Fibroblast of skin of right biceps (primary cell): ENCODE measurements at places on chromosomes 12 and 14.
A peak's percentile ranks its signal among the peaks of the same experiment; 100 is the strongest.

GRCh38 chr14:22332686-22333421, 256.2 kb downstream of the DAD1 start:
- peak; percentile 8 for DNase-seq

GRCh38 chr14:100747021-100747586, 20.4 kb downstream of the DLK1 start:
- DNase-seq = peak; percentile 95

GRCh38 chr12:115870021-115870420, 407.5 kb downstream of the MED13L start:
- no peak for DNase-seq

DNA sequence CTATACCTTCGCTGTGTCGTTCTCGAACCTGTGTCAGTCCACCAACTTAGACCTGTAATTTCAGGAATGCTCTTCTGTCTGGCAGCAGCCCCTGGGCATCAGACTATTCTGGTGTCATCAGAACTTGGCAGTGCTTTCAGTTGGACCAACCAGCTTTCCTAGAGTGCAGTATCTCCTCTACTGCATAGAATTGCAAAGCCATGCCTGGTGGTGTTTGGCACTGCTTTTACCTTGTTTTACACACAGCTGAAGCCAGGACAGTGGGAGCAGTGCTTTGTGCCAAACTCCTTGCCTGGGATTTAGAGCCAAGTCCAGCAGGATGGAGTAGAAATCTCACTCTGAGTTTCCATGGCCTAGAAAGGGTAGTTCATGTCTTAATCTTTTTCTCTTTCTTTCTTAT, 1.5 kb downstream of the FLVCR2 start:
- DNase-seq = no peak

DNA sequence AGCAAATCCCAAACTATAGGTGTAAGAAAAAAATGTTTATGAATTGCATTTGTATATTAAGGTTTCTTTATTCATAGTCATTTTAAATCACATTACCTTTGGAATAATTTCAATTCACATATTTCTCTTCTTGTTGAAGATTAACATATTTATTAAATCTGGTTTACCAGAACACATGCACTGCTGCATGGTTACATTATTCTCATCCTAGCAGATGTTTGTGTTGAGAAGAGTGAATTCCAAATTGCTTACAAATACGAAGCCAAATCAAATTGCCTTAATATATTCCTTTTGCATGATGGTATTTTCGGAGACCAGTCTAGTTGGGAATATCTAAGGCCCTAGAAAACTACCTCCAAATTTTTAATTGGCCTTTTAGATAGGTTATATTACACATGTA, 130.6 kb downstream of the PLEKHA5 start:
- no peak for DNase-seq

DNA sequence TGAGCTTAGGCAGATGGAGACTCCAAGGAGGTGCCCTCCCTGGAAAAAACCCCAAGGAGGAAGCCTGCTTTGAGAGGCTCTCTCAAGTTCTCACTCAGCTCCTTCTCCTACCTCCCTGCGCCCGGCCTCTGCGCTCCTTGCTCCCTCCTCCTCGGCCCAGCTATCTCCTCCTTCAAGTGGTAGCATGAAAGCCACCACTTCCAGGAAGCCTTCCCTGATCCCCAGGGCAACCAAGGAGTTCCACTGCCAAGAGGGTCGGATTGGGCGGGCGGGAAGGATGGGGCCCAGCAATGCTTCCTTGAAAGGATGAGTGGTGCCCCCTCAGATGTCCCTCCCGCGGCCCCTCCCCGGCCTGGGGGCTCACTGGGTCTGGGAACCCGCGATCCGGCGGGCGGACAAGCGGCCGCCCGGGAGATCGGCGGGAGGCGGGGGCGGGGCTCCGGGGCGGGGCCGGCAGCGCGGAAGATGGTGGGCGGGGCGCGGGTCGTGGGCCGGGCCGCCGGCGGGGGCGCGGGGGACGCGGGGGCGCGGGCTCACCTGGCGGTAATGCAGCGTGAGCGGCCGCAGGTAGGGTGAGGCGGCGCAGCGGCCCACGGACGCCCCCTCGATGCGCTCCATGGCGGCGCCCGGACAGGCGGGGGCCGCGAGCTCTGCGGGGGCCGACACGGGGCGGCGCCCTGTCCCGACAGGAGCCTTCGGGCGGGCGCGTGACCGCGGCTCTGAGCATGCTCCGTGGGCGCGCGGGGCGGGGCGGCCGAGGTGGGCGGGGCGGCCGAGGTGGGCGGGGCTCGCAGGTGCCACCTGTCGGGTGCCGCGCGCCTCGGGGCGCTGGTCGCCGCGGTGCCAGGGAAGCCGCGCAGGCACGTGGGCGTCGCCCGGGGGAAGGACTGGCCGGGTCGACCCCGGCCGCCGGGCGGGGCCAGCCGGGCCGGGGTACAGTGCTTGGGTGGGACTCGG, at the start of gene NUDT14:
Gene NUDT14, minus strand, starts transcription at position 721 of the 957 bp plus-strand sequence. Its CDS starts 103 bp downstream, at position 618.
- DNase-seq = peak; percentile 40

DNA sequence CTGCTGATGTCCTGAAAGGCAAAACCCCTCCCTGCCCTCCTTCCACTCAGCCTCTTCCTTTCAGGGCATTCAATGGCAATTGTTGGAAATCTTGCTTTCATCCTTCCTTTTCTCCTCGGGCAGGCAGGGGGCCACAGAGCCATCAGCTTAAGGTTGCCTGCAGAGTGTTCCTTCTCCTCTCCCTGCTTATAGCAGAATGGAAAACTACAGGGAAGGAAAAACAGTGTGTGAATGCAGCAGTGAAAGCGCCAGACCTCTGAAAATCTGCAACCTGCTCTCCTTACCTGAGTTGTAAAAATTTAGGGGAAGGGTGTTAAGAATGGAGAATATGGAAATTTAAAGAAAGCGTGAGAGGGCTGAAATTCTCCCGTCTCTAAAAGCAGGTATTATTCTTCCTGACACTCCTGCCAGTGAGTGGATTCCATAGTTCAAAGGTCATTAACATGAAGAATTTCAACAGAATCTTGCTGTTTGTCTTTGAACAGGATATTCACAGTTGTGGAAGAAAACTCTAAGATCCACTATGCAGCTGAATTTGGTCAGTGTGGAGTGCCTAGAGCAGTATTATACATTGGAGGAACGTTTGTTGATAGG, 348.8 kb downstream of the KCNH5 start:
- no peak for DNase-seq

DNA sequence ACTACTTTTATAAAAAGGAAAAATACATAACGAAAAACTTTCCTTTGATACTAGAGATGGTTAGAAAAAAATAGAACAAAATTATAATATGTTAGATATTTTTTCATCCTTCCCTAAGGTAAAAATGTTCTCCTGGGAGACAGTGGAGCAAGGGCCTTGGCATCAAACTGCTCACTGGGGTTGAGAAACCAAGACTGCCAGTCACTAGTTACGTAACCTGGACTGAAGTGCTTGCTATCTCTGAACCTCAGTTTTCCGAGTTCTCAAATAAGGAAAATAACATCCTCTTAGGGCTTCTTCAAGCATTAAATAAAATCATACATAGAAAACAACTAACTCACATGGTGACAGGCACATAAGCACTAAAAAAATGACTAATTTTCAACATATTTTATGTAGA, 48.2 kb upstream of the FRMD6 start:
- DNase-seq = peak; percentile 45

DNA sequence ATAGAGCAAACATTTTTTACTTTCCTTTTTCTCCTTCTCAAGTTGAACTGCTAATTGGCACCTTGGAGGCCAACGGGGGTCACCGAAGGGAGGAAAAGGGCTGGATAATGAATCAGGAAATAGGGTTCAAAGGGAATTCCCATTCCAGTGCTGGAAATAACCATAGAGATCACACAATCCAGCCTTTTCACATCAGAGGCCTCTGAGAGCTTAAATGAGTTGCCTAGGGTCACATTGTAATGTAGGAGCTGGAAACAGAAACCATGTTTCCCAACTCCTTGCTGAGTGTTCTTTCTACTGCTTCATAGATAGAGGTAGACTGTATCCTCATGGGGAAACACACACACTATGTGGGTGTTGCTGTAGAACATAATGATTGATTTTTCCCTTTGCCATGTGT, 60.6 kb upstream of the DDHD1 start:
- DNase-seq = no peak

GRCh38 chr12:575948-576614, 87.2 kb downstream of the NINJ2 start:
- peak; percentile 70 for DNase-seq

- DNase-seq = no peak
Measured at GRCh38 chr14:32251530-32251929, 48.5 kb upstream of the RNU6-8 start.

DNA sequence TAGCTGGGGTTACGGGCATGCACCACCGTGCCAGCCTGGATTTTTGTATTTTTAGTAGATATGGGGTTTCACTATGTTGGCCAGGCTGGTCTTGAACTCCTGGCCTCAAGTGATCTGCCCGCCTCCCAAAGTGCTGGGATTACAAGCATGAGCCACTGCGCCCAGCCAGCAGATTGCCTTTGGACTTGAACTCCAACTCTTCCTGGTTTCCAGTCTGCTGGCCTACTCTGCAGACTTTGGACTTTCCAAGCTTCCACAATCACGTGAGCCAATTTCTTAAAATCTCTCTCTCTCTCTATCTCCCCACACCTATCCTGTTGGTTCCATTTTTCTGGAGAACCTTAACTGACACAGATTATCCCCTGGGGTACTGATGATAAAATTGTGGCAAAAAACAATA, 55.0 kb downstream of the EMP1 start:
- no peak for DNase-seq

DNA sequence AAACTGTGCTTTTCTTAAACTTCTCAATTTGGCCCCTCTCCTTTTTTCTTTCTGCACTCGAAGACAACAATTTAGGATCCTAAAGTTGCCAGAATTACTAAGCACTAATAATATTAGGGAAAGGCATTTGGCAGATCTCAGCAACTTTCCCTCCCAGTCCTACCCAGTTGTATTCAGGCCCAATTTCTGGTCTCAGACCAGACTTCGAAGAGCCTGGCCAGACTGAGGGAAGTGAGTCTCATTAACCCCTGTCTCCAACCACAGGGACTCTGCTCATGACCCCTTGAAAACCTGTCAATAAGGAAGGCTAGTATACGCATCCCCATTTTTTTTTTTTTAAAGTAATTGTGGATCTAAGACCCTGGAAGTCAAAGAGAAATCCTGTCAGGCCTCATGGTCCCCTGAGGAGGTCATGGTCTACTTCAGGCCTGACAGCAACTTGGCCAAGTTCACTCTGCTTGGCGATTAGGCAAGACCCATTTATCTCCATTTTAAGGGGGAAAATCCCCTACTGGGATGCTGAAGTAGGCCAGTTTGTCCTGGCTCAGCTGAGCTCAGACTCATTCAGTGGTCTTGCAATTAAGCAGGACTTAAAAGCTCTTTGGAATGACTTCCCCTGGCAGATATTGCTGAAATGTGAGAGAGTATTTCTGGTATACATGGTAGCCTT, 521.0 kb downstream of the FUT8 start:
- no peak for DNase-seq

GRCh38 chr12:103672401-103673119, 85.5 kb downstream of the STAB2 start:
- no peak for DNase-seq

GRCh38 chr14:55580470-55581341, 699 bp downstream of the KTN1 start:
- peak; percentile 57 for DNase-seq

DNA sequence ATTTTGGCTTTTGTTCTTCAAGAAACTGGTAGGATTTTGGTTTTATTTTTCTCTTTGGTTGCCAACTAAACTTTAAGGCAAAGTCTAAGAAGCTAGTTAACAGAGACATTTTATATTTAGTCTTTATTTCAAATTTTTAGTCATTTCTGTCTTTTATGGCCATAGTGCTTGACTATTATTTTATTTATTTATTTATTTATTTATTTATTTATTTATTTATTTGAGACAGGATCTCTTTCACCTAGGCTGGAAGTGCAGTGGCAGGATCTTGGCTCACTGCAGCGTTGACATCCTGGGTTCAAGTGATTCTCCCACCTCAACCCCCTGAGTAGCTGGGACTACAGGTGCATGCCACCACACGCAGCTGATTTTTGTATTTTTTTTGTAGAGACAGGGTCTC, 3.1 kb downstream of the MON2 start:
- DNase-seq = no peak

GRCh38 chr14:35287431-35288013, 4.7 kb upstream of the PSMA6 start:
- no peak for DNase-seq

GRCh38 chr12:81329085-81329484, 251.2 kb downstream of the ACSS3 start:
- peak; percentile 16 for DNase-seq

DNA sequence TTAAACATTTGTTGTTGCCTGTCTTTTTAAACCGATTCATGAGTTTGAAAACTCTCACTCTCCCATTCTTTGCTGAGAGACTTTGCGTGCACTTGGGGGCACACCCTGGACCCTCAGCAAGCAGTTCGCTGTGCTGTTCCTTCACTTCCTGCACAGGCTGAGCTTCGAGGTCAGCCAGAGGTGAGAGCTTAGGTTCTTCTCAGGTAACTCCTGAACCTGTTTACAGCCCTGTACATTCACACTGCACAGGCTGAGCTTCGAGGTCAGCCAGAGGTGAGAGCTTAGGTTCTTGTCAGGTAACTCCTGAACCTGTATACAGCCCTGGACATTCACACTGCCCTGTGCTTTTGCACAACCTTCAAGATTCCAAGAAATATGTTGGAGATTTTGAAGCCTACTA, 9.8 kb upstream of the CLECL1 start:
- DNase-seq = no peak

- DNase-seq = peak; percentile 46
Measured at GRCh38 chr12:94553130-94553519, 93.5 kb upstream of the CEP83 start.

GRCh38 chr14:29601616-29602015, 326.0 kb downstream of the PRKD1 start:
- DNase-seq = peak; percentile 0

DNA sequence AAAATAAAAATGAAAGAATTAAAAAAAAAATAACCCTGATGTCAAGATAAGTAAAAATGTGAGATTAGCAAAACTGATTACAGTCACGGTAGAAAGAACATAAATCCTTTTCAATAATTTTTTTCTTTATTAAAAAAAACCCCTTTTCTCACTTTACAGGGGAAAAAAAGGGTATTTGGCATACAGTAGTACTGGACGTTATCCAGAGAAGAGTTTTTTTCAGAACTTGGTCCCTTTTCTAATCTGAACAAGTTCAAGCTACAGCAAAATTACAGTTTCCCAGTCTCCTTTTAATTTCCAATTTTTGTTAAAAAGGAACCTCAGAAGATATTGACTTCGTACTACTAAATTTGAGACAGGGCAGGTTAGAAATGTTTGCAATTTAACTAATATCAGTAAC, 134.7 kb upstream of the DCN start:
- no peak for DNase-seq

DNA sequence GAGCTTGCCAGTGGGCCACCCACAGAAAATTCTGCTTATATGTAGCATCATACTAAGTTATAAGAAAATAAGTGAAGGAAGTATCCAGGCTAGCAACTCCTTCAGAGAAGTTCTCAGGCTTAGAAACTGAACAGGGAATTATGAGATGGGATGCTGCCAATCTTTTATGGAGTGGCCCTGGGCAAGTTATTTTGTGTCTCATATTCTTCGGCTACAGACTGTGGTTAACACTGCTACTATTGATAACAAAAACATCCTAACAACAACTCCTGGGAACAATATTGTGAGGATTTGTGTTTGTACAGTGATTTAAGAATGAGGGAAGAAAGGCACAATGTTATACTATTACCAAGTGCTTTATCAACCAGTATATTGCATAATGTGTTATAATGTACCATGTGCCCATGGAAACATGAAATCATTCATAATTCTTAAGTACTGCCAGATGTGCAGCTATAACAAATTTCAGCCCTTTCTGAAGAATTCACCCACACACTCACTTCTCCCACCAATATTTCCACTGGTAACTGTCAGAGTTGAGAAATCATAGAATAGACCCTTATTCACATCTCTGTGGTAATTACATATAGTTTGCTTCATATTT, 113.3 kb upstream of the SOX5 start:
- DNase-seq = no peak

GRCh38 chr12:26233631-26234030, 38.3 kb downstream of the SSPN start:
- DNase-seq = peak; percentile 77
